ENCODE measurements at places on chromosomes 2 and 18.
A peak's percentile ranks its signal among the peaks of the same experiment; 100 is the strongest.

DNA sequence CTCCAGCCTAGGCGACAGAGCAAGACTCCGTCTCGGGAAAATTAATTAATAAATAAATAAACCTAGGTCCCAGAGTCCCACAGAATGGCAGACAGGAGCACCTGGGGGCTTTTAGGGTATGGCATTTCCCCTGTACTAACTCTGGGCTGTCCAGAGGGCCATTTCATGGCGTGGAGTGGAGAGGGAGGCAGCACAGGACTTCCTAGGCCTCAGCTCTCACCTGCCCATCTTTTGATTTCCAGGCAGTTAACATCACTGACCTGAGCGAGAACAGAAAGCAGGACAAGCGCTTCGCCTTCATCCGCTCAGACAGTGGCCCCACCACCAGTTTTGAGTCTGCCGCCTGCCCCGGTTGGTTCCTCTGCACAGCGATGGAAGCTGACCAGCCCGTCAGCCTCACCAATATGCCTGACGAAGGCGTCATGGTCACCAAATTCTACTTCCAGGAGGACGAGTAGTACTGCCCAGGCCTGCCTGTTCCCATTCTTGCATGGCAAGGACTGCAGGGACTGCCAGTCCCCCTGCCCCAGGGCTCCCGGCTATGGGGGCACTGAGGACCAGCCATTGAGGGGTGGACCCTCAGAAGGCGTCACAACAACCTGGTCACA lies 5.1 kb downstream of the IL1RN start:
- DNase-seq: no peak

DNA sequence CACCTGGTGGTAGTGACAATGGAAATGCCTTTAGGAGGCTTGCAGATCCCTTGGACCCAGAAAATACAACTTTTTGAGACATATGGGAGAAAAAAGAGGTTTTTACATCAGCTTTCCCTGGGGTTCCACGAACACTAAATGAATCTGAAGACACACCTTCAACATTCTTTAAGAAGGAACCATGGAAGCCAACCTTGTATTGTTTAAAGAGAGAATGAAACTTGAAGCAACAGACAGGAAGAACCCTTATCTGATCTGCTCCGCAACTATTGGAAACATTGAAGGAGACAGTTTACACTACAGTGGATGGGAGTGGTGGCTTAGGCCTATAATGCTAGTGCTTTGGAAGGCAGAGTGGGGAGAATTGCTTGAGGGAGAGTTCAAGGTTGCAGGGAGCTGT lies 190.4 kb downstream of the LAMA1 start:
- DNase-seq: no peak

GRCh38 chr2:224039770-224040440 lies 819 bp upstream of the SERPINE2 start:
- DNase-seq: peak; percentile 18

DNA sequence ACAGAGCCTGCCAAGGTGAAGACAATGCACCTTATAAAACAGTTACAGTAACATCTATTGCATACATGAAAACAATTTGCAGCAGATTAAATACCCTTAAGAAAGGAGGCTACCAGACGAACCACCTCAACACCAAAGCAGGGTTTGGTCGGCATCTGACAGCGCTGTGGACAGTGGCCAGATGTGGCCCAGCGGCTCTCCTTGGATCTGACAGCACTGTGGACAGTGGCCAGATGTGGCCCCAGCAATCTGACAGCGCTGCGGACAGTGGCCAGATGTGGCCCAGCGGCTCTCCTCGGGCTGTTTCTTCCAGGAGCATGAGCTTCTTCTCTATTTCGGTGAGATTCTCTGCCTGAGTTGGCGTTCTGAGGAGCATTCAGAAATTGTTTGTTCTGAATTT lies 211.6 kb downstream of the ANKRD30B start:
- DNase-seq: no peak

DNA sequence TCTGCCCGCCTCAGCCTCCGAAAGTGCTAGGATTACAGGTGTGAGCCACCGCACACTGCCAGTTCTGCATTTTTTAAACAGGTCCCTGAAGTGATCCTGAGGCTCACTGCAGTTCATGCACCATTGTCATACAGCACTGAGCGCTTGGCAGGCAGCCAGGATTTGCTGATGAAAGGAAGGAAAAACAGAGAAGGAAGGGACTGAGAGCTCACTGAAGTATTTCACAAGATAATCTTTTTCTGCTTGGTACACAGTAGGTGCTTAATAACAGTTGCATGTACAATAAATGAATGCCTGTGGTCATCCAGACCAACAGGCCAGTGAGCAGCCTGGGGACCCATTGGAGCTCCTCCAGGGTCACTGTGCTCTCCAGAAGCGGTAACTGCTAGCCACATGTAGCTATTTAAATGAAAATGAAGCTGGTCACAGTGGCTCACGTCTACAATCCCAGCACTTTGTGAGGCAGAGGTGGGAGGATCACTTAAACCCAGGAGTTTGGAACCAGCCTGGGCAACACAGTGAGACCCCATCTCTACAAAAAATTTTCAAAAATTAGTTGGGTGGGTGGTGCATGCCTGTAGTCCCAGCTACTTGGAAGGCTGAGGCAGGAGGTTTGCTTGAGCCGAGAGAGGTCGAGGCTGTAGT lies 33.1 kb upstream of the SMAD7 start:
- no peak for DNase-seq

DNA sequence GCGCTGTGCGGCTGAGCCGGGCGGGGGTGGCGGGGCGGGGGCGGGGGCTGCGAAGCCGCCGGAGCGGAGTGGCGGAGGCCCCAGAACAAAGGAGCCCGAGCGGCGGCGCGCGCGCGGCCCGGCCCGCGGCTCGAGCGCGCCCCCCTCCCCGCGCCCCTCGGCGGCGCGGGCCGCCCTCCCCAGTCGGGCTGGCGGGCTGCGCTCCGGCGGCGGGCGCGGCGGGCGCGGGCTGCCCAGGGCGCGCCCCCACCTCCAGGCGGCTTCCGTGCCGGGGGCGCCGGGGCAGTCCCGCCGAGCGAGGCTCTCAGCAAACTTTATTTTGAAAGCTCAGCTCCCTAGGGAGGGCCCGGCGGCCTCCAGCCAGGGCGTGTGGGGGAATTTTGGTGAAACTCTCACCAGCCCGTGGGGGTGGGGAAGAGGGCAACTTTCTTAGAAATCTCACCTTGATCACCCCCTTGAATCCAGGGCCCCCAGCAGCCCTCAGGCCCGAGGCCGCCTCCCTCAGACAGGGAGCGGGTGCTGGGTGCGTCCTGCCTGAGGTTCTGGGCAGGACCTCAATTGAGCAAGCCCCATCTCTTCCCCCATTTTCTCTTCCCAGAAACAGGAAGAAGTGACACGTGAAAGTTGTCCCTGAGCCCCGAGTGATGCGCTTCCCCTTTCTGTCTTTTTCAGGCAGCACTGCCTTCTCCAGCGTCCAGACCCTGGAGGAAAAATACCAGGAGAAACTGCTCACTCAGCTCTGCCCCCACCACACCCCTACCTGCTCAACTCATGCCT lies 786 bp downstream of the TET3 start:
- no peak for DNase-seq

DNA sequence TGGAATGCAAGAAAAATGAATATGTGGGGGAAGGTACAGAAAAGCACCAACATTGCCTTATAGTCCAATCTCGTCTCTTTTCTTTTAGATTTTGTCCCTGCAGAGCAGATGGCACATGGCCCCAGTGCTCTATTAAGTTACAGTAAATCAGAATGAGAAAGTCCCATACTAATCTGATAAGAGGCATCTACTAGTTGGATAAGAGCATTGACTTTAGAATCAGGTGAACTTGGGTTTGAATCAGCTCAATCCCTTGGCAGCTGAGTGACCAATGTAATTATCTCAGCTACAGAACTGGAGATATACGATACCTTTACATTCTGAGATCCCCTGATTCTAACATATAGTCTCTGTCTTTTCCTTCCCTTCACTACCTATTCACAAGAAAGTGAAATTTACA lies 54.8 kb upstream of the PDE1A start:
- DNase-seq: no peak

DNA sequence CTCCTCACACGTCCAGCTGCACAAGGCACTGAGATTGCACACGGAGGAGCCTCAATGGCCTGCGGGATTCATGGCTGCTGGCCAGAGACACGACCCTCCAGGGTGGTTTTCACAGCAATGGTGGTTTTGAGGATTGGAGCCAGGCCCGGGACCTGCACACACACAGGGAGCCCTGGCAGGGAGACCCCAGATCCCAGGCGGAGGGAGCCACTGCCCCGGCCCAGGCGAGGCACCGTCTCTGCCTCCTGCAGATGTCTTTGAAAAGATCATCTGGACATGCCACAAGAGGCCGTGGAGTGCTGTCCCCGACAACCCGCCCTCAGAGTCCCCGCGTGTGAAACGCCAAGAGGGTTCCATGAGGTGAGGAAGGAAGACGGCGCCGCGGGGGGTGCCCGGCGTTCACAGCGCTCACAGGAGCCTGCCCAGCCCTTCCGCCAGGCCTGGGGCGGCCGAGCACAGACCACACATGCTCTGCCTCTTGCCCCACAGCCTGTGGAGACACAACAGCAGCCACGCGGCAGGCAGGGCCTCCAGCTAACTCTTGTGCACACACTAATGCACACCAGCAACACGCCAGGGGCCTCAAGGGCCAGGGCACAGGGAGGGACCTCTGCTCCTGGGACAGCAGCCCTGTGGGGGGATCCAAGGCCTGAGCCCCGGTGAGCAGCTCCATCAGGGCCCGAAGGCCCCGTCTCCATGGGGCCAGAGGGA lies 72.8 kb upstream of the CTDP1 start:
- no peak for DNase-seq

GRCh38 chr2:60657673-60658072 lies 98.4 kb upstream of the PAPOLG start:
- no peak for DNase-seq

DNA sequence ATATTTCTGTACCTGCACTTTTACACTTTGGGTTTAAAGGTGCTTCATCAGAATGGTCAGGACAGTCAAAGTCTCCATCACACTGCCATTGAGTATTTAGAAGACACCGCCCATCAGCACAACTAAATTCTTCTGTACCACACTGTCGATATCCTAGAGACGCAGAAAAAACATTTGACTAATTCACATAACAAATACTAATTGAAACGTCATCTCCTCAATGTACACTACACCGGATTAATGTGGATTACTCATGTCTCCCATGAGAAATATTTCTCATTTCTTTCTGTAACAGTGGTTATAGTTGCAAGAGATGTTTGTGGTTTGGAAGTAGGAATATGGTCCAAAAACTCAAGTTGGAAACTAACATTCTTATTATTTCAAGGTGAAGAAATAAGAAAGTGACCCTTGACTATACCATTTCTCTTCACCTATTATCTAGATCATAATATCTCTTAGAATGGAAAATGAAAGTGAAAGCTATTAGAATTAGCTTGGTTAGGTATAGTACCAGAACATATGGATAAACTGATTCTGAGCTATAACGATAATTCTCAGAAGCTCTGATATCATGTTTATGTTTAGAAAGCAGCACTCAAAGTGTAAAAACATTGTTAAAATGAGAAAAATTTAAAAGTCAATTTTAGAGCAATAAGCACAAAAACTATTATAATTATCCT lies 1627.7 kb downstream of the LRP1B start:
- DNase-seq: no peak

DNA sequence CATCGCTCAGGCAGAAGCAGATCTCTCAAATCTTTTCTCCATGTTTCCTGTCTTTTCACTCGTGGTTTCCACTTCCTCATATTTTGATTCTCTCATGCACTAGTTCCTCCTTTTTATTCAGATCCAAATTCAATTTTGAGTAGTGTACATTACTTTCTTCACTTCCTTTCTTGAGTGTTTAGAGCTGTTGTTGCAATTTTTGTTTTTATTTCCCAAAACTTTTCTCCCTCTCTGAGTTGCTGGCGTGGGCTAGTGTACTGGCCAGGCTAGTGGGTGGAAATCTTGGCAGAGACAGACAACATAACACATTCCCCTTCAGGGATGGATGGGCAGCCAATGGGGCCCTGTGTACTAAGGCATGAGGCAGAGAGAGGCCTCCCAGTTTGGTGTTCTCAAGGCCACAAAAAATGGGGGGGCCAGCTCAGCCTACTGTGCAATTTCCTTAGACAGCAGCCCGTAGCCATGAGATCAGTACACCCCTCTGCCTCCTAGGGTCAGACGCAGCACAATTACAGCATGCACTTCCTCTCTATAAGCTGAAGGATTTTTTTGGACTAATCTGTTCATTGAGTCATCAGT lies 145.1 kb upstream of the PID1 start:
- DNase-seq: no peak

DNA sequence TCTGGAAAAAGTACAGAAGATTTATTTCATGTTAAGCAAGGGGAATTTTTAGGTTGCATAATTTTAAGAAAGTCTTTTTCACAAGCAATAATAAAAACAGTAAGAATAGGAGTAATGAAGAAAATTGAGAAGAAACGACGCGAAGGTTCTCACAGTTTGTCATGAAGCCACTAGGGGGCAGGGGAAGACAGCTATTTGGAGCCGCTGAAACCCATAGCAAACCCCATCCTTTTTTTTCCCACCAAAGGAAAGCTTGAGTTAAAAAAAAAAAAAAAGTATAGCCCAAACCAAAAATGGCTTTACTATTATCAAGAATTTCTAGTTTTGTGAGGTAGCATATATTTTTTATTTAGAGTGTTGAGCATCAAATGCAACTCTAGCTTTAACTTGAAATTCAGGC lies 300.9 kb downstream of the PHLPP1 start:
- no peak for DNase-seq

DNA sequence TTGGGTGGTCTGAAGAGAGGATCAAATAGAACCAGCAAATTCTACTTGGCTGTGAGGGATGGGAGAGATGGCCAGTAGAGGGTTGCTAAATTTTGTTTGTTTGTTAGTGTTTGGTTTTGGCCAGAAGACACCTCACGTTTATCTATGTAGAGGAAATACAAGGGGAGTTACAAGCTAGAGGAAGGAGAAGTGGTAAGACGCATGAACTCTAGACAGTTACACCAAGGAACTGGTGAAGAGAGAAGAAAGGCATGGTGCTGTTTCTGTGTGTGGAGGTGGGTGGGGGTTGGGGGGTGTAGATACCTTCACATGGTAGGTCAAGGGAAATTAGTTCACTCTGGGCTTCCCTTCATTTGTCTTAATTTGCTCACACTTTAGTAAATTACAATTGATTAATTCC lies 25.6 kb downstream of the RASGRP3 start:
- no peak for DNase-seq

- DNase-seq: no peak
Measured at GRCh38 chr2:115609978-115610377, 1167.5 kb downstream of the DPP10 start.

DNA sequence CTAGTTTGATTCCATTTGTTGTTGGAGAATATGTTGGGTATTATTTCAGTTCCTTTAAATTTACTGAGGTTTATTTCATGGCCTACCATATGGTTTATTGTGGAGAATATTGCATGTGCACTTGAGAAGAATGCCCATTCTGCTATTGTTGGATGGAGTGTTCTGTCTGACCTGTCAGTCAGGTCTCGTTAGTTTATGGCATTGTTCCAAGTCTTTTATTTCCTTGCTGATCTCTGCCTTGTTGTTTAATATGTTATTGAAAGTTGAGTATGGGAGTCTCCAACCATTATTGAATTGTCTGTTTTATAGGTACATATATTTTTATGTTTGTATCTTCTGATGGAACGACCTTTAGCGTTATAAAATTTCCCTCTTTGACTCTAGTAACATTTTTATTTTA lies 86.3 kb downstream of the PTPN4 start:
- no peak for DNase-seq

Measured in D721Med (cell line).